SIG-M5 (cell line): ENCODE measurements at places on chromosomes 3 and 15.

DNA sequence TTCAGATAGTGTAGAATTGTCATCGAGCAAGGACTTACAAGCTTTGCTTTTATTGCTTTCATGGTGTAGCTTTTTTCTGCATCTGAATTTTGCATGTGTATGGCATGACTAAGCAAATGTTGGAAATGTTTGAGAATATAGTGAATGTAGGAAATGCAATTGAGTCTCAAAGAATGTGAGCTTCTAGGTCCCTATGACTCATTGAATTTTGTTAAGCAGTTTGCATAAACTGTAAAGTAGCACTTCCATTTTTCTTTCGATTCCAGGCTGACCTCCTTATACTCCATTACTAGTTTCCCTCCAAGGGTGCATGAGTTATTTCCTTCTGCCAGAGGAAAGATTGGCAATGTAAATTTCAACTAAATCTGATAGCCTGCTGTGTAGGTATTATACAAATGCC, 619.2 kb downstream of the DIPK2A start:
- DNase-seq = no peak

GRCh38 chr3:73813291-73813690, 188.6 kb upstream of the PDZRN3 start:
- DNase-seq = no peak

- no peak for DNase-seq
Measured at GRCh38 chr3:12608376-12608775, 51.5 kb downstream of the MKRN2 start.

DNA sequence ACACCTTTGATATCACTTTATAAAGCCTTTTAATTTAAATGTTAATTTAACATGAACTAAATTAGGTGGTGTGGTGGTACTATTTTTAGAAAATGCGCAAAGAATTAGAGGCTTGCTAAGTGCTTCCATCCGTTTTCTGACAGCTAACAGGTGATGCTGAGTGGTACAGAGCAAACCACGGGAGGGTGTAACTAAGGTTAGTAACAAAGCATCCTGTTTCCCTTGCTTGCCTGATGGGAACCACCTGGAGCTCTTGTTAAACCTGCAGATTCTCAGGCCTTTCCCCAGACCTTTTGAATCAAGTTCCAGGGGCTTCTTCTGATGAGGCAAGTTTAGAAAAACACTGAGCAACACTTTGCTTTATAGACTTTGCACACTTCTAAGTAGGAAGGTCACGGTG, 101.0 kb downstream of the ATG7 start:
- no peak for DNase-seq

- DNase-seq = no peak
Measured at GRCh38 chr3:146969356-146969755, 364.2 kb upstream of the PLSCR5 start.

DNA sequence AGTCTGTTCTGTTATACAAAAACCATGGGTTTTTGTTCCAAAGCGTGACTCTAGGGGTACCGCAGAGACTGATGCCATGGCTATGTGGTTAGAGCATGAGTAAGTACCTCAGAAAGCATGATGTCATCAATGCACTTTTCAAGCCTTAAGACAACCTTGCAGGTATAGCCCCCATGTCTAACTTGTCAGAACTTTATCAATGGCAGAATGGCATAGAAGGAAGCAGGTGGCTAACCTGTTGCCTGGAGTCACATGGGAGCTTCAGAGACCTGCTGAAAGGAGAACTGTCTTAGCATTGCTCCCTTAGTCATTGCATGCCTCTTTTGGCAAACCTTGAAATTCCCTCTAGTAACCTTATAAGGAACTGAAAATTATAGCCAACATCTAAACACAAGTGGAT, 52.5 kb downstream of the EOMES start:
- DNase-seq = no peak

DNA sequence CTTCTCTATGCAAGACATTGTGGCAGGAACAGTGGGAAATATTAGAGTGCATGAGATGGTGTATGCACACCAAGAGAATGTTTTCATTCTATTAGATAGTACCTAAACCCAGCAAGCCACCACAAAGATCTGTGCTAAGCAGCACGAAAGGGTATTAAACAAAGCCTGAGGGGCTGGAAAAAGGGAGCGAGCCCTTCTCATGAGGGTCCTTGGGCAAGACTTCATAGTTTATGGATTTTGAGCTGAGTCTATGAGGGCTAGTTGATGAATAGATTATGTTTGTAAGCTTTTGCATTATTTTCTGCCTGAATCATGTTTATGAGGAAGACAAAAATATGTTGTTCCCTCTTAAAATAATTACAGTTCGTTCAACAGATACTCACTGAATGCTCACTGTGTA, 9.4 kb upstream of the ACTC1 start:
- DNase-seq = no peak
